ENCODE measurements at places on chromosomes 16 and 17.

DNA sequence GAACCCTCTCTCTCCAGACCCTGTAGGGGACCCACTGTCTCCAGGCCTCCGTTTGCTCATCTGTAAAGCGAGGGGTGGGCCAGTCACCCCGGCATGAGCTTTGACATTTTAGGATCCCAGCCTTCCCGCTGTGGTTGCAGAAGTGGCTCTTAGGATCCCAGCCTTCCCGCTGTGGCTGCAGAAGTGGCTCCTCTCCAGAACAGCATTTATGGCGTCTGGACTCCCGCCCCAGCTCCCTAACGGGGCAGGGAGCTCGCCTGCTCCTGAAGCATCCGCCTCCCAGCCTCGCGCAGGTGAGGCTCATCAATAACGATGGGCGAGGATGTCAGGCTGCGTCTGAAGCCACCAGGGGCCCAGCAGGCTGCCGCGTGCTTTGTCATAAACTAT lies 222.3 kb upstream of the TNRC6C start:
- no peak for DNase-seq

DNA sequence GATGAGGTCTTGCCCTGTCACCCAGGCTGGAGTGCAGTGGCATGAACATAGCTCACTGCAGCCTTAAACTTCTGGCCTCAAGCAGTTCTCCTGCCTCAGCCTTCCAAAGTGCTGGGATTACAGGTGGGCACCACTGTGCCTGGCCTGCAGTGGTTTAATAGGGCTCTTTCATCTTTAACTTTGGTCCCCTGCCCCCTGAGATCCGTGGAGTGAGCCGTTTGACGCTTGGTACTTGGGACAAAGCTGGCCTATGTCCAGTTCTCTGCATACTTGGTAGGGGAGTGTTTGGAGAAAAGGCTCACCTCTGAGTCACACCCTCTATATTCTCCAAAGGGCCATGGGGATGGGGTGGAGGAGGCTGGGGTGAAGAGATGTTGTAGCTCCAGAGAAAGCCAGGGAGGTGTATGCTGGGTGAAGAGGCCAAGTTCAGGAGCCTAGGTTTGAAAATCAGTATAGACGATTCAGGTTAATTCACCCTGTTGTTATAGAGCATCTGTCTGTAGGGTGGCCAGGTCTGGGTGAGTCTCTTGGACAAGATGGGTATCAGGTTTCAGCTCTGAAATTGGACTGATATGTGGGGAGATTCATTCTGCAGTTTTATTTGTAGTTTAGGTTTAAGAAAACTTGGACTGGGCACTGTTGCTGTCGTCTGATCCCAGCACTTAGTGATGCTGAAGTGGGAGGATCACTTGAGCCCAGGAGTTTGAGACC lies 17.6 kb downstream of the ABCC1 start:
- DNase-seq: no peak

DNA sequence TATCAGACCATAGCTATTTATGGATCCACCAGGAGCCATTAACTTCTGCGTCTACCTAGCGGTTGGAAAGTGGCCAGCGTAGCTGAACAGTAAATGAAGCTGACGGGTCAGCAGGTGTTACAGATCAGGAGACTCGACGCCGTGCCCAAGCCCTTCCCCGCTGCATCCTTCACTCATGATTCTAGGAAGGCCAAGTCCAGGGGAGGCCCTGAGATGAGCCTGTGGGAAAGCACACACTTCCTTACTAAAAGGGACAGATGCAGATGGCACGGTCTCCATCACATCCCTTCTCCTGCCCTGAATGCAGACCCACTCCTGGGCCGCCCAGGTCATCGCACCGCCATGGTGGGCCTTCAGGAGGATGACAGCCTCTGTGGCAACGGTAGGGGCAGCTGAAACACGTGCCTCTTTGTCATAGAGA lies 67.7 kb upstream of the DNAH17 start:
- DNase-seq: no peak

DNA sequence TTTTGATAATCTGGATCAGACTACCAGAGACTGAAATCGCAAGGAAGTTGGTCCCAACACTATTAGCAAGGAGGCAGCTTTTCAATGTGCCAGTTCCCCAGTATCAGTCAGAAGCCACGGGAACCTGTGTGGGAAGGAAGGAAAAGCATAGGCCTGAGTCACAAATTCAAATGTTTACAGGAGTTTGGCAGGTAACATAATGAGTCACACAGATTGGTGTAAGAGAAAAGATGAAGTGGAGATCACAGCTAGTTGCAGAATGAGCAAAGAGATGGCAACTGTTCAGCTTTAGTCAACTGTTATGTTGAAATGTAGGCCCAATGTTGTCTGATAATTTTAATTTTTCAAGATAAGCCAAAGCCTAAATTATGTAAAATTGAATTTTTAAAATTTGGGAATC lies 28.1 kb upstream of the ITGA2B start:
- DNase-seq: no peak

DNA sequence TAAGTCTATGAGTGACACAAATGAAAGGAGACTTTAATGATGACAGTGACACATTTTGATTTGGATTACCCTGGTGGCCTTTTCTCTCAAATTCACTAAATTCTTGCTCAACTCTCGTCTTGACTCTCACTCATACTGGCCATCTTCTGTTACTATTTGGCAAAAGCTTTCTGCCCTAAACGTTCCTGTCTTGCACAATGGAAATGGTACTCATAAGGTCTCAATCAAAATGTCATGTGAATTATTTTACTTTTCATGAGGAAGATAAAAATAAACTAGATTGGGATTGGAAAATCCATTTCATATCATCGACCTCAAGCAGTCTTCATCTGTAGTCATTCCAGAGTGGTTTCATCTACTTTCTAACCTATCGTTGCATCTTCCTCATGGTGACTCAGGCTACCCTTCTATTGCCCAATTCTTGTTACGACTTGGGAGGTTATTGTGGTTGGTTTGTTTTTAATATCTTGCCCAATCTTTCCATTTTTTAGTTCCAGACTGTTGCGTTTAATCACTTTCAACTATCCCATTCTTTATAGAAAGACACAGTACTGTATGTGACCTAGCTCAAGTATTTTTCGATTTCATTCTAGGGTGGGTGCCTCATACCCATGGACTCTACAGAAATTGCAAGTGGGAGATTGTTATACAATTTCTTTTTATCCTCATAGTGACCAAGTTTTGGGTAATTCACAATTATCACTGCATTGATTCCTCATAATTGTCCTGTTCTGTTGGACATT lies 317.2 kb upstream of the KCNJ16 start:
- DNase-seq: no peak

GRCh38 chr16:59391617-59392364 lies 657.7 kb upstream of the GOT2 start:
- DNase-seq: no peak

DNA sequence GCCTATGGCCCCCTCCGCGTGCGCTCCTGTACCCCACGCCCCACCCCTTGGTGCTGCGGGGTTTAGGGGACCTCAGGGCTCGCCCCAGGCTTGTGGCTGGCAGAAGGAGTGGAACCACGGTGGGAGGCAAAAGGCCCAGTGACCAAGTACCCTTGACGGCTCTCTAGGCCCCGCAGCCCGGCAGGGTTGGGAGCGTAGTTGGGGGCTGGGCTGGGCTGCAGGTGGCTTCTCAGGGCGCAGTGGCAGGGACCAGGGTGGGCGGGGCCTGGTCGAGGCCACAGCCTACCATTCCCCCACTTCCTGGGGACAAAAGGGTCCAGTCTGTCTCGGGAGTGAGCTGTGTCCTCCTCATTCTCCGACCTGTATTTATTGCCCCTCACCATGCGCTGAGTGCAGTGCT lies 124.9 kb downstream of the RBFOX3 start:
- no peak for DNase-seq
